ENCODE measurements at places on chromosomes 5 and 9.

DNA sequence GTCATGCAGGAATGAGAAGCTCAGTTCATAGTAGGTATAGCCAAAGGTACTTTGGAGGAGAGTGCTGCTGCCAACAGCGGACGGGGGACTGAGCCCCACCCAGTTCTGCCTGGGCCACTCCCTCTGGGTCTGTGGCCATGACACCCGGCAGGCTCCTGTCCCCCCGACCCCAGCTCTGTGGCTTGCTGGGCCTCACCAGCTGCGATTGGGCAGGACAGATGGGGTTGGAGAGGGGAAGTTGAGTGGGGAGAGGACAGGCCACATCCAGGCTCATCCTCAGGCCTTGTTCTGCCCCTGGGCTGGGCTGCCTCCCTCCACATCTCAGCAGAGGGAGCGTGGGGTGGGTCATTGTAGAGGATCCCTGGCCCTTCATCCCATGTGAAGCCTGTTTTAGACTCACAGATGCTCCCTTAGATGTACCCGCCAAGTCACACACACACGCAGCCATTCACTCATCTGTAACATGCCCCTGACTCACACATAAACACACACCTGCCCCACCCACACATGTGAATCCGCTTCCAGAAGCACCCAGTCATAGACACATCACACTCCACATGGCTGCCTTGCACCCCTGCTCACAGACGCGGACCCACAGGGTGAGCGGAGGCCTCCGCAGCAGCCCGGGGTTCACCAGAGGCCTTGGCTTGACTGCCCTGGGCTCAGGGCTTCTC is 48.8 kb downstream of the NTNG2 start:
- DNase-seq, result no peak

- DNase-seq, result no peak
Measured at GRCh38 chr9:22416692-22417060, 29.9 kb upstream of the DMRTA1 start.

DNA sequence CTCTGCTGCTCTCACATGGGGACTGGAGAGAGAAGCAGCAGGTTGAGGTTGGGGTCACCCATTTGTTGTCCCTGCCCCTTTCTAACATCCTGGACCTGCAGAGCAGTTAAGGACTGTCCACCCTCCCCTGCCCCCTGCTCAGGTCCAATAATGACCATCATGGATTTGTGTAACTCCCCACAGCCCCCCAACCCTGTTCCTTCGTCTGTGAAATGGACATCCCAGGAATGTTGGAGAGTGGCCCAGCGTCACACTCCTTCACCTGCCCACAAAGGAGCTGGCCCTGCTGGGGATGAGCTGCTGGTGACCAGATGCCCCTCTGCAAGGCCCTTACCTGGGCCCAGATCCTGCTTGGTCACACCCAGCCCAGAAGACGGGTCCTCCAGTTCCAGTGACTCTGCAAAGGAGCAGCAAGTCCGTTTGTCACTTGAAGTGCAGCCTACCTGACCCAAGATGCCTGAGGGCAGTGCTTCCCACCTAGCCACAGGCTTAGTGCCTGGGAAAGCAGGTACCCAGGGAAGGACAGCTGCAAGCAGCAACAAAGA is 10.4 kb downstream of the CD74 start:
- no peak for DNase-seq

GRCh38 chr9:37149666-37150308 is 29.4 kb downstream of the ZCCHC7 start:
- no peak for DNase-seq

DNA sequence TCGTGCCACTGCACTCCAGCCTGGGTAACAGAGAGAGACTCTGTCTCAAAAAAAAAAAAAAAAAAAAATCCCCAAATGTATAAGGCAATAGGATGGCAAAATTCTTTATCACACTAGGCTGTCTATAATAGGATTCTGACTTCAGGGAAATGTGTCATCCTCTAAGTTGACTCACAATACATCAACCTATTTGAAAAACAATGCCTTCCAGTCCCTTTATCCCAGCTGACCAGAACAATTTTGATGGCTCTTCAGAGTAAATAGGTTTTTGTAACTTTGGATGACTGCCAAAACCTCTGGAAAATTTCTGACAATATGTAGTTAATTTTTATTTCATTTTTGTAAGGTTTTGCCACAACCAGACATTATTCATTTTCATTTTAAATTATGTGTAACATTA is 184.1 kb downstream of the CCDC192 start:
- DNase-seq, result no peak

- DNase-seq, result no peak
Measured at GRCh38 chr5:129048509-129048908, 46.0 kb upstream of the ISOC1 start.

GRCh38 chr9:136358016-136358415 is 5.5 kb downstream of the DNLZ start:
- DNase-seq, result no peak

GRCh38 chr5:179139936-179140235 is 79.7 kb downstream of the ZNF354C start:
- DNase-seq, result no peak

DNA sequence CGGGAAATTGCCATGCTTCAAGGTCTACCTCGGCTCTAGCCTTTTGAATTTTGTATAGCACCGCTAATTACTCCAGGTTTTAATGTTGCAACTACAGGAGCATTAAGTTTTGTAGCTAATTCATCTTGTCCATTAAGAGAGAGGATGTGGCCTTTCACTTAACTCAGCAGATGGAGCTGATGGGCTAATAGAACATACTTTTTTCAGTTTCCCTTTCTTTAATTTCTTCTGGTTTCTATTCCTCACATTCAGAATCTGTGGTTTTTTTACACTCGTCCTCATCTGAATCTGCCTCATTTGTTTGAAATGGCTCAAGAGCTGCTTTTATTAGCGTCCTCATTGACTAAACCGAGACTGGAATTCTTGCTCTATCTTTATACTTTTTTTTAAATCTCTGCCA is 2085.7 kb upstream of the C9orf72 start:
- no peak for DNase-seq

- no peak for DNase-seq
Measured at GRCh38 chr5:18010053-18010452, 375.8 kb downstream of the TAF11L14 start.

- DNase-seq, result no peak
Measured at GRCh38 chr9:107489144-107489673, 360 bp downstream of the KLF4 start.

- no peak for DNase-seq
Measured at GRCh38 chr5:180463216-180463900, 30.8 kb upstream of the CNOT6 start.

DNA sequence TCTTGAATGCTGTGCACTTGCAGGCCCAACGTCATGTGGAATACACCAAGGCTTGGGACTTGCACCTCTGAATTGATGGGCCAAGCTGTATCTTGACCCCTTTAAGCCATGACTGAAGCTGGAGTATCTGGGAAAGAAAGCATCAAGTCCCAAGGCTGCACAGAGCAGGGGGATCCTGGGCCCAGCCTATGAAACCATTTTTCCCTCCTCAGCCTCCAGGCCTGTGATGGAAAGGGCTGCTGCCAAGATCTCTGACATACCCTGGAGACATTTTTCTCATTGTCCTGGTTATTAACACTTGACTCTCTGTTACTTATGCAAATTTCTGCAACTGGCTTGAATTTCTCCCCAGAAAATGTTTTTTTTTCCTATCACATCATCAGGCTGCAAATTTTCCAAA is 174.0 kb upstream of the SNX2 start:
- DNase-seq, result no peak

DNA sequence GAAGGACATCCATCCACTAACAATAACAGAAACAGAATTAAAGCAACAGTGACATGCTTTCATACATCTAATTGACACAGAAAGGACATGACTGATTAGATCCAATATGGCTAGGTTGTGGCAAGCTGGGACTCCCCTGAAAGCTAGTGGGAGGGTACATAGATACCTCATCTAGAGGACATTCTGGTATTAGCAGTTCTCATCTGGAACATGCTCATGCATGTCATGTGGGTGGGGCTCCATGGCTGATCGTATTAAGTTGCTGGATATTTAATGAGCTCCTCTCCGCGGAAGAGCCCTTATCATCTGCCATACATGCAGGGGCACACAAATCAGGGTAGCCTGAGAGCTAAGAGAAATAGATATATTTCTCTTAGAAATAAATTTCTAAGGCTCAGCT is 358.9 kb downstream of the ICE1 start:
- no peak for DNase-seq

GRCh38 chr5:59152701-59153245 is 569.9 kb downstream of the RAB3C start:
- DNase-seq, result no peak

GRCh38 chr9:38182321-38182720 is 113.3 kb upstream of the SHB start:
- peak; percentile 30 for DNase-seq

DNA sequence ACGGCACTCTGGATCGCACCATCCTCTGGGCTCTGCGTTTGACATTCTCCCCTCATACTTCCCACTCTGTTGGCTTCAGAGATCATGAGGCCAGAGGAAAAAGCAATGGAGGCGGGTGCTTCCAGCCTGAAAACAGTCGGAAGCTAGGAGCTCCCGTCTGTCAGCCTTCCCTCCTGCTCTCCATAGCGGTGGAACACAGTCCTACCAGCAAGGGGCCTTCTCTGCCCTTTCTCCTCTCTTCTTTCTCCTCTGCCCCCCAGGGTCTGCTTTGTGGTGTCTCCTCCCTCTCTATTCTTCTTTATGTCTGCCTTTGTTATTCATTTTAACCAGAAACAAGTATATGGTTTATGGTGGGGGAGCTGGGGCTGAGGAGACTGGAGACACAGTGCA is 152.5 kb upstream of the NFIB start:
- DNase-seq, result no peak

Measured in NCI-H187 (cell line).